Fibroblast of the aortic adventitia (primary cell): ENCODE measurements at places on chromosomes 16 and 17. TPM values are rescaled to one million over a fixed set of nuclear protein-coding genes. Genes with fewer than 3 reads are reported as not detected.

KRTAP1-4 gene
- not detected in 2 replicates for total RNA-seq

PRRT2 gene
- total RNA-seq = 7.7 and 32.0 TPM in 2 replicates

TMEM101 gene
- 28.5 and 41.9 TPM in 2 replicates for total RNA-seq

SMYD4 gene
- 7.4 and 10.7 TPM in 2 replicates for total RNA-seq
